ENCODE measurements at places on chromosomes 3 and 15.

DNA sequence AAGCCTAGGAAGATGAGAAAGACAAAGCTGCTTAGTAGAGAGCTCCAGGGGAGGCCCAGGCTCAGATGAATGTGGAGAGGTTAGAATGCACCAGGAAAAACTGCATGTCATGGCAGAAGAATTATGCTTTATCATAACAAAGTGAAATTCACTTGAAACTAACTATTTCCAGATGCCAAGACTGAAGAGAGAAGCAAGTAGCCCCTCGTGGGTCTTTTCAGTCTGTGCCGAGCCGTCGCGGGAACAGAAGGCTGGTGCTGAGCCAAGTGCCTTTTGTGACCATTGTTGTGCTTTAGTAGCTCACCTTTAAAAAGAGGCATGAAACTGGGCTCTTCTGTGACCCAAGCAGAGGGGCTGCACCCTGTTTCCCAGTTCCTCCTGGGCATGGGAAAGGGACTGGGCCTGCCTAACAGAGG, 73.2 kb downstream of the CHDH start:
- no peak for DNase-seq

DNA sequence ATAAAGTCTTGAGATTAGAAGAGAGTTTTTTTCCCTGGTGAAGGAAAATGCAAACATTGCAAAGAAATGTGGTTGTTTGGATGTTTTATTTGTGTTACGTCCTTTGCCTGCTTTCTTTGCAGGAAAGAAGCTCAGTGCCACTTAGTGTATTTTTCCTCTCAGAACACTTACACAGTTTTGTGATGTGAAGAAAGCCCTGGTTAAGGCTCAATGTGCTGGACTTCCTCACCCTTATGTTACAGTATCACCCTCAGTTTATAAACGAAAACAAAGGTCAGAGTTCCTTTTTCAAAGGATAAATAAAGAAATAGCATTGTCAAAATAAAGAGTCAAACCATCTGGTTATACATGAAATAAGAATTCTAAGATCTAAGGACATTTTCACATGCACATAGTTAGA, 45.9 kb downstream of the RNF13 start:
- no peak for DNase-seq

- DNase-seq: no peak
These were observed 119.3 kb upstream of the CCNL1 start for GRCh38 chr3:157279237-157279636.

- DNase-seq: no peak
These were observed 308.2 kb downstream of the CTNNB1 start for GRCh38 chr3:41507336-41508062.

DNA sequence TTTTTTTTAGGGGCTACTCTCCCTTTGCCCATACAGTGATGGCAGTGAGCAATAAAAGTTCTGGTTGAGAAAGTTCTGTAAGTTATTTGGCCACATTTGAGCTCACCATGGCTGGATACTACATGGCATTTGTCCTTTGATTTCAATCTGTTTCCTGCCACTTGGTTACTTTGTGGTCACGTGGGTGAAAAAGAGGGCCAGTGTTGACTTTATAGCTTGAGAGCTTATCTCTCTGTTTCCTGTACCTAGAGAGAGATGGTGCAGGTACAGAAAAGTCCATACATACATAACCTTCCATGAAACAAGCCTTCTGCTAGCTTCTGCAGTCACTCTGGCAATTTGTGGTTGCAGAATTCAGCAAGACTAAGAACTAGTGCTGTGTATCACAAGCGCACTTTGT, 23.4 kb upstream of the MECOM start:
- DNase-seq: no peak

DNA sequence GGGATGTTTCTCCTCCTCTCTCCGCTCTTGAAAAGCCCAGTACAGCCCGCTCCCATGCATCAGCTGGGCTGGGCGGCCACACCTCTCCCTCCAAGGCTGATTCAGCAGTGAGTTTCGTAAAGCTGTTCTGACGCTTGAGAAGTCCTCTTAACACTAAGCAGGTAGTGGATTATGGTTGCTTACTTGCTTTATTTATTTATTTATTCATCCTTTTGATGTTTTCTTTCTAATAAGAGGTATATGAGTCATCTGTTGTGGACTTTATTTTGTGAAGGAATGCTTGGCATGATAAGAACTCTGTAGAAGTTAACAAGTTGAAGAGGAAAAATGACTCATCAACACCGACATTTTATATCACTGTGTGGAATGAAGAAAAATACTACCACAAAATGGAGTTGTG, 285.0 kb downstream of the SQOR start:
- no peak for DNase-seq

DNA sequence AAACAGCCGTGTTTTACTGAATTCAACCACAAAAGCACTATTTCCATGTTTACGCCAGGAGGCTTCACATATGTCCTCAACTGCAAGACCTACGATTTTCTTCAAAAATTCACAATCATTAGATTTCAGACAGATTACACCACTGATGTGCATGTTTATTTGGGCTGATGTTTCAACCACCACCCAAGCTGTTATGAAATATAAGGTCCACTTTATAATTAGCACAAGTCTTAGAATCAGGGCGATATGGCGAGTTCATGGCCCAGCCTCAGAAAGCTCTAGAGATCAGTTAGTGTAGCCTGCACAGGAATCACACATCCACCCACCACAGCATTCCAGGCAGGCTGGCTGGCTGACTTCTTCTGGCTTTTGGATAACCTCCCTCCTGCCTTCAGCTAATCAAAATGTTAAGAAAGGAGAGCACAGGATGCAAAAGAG, 15.4 kb downstream of the SH3BP5 start:
- no peak for DNase-seq

DNA sequence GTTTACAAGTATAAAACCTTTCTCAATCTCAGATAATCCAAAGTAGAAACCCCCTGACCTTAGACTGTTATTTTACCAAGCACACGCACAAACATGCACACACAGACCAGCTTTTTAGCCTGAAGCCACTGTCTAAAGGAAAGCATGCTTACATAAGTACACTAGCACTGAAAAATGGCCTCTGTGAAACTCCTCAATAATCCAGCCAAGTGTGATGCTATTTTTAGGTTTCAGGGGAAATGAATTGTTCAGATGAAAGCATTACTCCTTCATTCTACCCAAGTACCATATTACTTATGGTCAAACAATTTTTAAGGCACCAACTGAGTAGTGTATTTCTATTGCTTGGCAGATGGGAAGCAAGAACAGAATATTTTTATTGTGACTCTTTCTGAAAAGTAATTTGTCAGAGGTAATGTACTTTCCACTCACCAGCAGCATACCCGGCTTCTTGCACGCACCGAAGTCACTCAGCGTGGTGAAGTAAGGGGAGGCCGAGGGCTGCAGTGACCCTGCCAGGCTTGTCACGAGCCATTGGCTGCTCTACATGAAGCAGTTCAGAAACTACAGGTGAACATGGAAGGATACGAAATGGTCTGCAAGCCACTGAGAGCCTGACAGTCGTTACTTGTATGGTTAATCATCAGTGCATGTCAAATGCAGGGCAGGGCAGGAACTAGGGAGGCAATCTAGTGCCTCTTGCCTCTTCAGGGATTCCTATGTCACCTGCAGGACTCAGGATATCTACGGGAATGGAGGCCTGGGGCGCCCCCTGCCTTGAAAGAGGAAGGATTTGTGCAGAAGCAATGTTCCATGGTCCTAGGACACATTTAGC, 106.7 kb downstream of the GABRB3 start:
- no peak for DNase-seq

DNA sequence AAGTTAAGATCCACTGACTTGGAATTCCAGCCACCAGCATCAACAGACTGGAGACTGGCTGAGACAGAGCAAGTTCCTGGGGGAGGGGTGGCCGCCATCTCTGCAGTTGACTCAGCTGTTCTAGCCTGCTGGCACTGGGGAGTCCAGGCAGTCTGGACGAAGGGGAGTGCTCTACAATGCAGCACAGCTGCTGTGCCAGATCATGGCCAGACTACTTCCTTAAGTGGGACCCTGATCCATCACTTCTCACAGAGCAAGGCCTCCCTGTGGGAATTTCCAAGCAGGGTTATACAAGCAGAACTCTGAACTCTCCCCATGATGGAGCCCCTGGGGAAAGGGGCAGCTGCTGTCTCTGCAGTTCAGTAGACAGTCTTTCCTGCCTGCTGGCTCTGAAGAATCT, 35.2 kb downstream of the PYGO1 start:
- DNase-seq: no peak
